ENCODE measurements at places on chromosomes 1 and 21.

DNA sequence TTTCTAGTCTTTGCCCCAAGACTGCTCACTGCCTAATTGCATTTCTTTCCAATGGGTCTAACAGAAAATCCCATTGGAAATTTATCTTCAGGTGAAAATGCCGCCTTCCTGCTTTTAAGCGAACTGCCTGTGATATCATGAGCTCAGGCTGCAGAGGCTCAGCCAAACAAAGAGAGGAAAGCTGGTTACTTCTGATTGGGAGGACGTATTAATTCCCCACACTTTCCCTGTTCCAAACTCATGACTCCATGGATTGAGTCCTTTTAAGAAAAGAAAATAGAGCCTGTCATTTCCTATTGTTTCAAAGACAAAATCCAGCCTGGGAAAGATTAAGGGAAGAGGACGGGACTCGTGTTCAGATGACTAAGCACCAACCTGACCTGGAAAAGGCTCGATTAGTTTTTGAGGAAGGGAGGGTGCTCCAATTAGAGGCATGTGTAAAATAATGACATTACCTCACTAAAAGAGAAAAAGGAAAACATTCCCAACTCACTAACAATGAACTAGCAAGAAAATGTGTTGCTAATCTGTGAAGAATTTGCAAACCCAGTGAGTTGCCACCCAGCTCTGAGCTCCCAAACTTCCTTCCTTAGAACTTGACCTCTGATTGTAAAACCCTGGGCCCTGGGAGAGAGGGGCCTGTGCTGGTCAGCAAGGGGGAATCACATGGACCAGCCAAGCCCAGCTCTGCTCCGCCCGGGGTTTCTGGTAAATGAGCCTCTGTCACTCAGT lies 61.2 kb downstream of the TCP10L start:
- DNase-seq: peak; percentile 87

GRCh38 chr21:34203851-34204420 lies 130.6 kb downstream of the MRPS6 start:
- no peak for DNase-seq

GRCh38 chr1:15723631-15724246 lies 12.3 kb upstream of the SLC25A34 start:
- no peak for DNase-seq

GRCh38 chr1:24981631-24982005 lies 51.5 kb upstream of the RUNX3 start:
- no peak for DNase-seq

GRCh38 chr1:203206129-203206687 lies 19.7 kb upstream of the CHI3L1 start:
- DNase-seq: peak; percentile 45

DNA sequence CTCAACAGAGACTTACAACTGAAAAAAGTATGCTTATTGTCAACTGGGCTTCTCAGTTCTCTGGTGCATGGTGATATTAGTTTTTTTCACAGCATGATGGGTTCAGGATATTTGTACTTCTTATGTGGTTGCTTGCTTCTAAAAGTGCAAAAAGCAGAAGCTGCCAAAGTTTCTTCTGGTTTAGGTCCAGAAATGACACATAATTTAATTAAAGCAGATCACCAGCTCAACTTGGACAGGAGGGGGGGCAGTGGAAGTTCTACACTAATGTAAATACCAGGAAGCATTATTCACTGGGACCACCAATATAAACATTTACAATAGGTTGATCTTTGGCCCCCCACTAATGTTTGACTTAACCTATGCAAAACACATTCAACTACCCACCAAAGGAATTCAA lies 354.8 kb upstream of the BRINP3 start:
- DNase-seq: no peak

DNA sequence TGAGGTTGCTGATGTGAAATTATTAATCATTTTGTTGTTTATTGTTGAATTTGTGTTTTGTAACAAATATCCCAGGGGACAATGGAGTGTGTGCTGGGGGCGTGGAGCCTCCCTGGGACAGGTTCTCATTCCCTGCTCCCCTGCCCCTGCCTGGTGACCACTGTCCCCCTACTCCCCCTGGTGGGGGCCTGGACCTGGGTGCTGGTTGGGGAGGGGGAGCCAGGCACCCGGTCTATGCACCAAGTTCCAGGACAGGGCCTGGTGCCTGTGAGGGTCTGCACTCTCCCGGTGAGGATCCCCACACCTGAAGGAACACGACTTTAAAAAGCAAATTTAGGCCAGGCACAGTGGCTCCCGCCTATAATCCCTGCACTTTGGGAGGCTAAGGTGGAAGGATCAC lies 42.4 kb downstream of the CHD5 start:
- no peak for DNase-seq

GRCh38 chr1:154955039-154955717 lies 721 bp downstream of the PBXIP1 start:
- DNase-seq: peak; percentile 92

DNA sequence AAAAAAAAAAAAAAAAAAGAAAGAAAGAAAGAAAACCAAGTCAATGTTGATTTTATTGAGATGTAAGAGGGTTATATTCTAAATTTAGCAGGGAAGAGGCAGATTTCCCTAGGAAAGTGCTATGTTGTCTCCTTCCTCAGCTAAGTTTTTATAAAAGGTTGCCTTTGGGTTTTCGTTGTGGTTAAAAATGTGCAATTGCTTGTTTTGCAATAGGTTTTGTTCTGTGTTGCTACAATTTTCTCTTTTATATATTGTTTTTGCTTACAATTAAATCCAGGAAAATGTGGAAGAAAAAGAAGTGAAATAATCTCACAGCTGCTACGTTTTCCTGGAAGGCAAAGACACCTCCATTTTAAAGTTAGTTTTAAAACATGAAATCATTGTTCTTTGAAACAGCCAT lies 136.7 kb upstream of the C1orf105 start:
- DNase-seq: no peak

DNA sequence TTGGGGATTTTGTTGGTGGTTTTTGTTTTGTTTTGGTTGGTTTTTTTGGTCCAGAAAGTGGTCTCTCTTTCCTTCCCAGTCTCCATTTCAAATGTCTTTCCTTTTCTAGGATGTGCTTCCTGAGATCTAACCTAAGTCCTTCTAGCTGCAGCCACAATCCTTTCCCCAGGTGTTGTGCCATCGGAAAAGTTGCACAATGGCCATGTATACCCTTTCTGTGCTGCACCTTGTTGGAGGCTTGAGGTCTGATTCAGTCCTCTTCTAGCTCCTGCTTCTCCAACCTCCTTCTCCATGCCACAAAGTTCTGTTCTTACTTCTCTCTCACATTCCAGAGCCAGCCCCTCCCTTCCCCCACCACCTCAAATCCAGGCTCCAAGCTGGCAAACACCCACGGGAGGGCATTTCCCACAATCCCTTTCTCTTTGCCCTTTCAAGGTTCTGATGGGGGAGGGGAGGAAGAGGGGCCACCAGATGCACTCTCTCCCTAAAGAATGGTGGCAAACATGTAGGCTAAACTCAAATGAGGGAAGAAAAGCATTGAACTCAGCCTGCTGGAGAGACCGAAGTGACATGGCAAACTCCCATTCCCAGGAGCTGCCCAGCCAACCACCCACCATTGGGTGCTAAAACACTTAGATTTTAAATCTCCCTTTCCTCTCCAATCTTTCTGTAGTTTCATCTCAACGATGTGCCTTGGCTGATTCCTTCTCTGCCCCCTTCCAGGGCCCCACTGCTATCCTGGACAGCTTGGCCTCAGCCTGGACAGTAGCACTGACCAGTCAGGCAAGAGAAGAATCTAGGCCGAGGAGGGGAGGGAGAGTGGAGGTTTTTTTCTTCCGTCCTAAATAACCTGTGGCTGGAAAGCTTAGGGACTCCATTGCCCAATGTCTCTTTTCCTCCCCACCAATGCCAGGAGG lies 2.9 kb downstream of the KCNJ10 start:
- no peak for DNase-seq

DNA sequence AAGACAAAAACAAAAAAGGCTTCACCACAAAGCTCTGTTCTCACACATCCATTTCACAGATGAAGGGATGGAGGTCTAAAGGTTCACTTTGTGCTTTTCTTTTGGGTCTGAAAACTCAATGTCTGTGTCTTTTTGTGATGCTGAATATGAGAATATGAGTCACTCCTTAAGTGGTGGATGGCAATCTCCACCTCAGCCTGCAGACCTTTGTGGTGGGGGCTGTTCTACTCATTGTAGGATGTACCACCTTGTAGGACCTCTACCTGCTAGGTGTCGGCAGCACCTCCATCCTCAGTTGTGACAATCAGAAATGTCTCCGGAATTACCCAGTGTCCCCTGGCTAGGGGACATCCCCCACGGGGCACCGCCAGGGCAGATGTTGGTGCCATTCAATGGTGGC lies 42.8 kb downstream of the UBASH3A start:
- DNase-seq: no peak

Measured in astrocyte of the hippocampus (primary cell).